Urothelium cell line (cell line): ENCODE measurements at places on chromosomes 12 and 14.

DNA sequence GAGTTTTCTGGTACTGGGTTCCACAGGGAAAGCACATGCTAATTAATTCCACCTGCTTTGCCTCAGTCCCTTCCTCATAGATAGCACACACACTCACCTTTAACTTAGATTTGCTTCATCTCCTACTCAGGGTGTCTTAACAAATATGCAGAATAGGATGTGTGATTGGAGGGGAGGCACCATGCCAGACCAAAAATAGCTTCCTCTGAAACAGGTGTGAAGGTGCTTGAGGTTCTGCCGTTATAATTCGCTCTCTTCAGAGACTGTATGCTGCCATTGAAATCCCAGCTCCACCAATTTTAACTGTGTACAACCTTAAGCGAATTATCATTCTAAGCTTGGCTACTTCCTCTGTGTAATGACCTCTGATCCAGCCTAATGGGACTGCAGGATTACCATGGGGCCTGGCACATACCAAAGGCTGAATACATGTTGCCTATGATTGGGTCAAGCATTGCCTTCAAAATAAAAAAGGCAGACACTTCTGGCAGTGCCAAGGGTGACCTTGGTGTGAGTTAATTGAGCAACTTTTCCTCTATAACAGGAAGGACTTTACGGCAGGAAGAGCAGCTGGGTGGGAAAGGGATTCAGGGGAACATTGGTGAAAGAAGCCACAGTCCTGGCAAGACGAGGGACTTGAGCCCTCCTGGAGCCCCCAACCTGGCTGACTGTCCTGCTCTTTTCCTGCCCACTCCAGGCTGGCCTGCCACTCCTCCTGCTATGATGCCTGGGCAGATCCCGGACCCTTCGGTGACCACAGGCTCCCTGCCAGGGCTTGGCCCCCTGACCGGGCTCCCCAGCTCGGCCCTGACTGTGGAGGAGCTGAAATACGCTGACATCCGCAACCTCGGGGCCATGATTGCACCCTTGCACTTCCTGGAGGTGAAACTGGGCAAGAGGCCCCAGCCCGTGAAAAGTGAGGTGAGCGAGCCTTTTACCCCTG lies 9.7 kb downstream of the JDP2 start:
- no peak for DNase-seq

- DNase-seq: peak; percentile 71
Observed at GRCh38 chr12:113912760-113913329, 53.3 kb downstream of the RBM19 start.

DNA sequence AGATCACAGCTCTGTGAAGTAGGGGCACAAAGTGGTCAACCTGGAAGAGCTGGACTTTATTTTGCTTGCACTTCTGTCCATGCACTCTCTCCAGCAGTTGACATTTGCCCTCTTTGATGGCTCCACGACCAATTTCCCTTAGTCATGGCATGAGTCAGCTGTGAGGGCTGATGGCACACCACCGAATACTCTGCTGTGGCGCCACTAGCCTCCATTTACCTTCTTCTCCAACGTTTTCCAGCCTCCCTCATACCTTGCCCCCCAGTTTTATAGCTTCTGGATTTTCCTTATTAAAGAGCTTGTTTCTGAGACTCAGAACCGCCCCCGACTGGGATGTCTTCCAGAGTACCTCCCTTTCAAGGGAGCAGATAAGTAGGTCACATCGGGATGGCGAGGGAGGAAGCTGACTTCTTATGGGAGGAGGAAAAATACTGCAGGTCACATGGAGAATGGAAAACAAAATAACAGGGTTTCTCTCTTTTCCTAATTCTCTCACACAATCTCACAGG lies 17.6 kb downstream of the NINJ2 start:
- DNase-seq: no peak

GRCh38 chr12:570435-570920 lies 92.8 kb downstream of the NINJ2 start:
- DNase-seq: peak; percentile 98

DNA sequence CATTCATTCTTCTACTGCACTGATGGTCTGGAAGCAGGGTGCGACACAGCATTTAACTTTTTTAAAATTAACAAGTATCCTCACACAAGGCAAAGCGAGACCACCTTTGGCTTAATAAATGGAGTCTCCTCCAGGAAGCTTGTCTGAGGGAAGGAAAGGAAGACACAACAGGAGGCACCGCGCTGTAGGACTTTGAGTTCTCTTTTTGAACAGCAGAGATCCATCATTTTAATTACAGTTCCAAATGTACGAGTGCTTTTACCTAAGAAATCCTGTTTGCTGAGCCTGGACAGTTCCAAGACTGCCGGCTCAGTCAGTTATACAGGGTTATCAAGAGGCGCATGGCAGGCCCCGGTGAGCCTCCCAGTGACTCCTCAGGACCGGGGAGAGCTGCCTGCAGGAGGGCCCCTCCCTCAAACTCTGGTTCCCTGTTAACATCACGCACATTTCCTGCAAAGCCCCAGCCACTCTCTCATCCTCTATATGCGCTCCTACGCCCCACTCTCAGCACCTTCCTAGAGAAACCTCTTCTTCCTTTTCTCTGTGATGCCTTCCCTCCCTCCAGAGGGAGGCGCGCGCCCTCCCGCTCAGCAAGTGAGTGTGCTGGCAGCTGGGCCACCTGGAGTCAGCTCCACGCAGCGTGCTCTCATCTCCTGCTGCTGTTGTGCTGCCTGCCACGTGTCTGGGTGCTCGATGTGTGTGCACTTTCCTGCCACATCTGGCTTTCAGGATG lies 46.1 kb downstream of the STX2 start:
- no peak for DNase-seq

GRCh38 chr12:98425859-98426258 lies 89.5 kb upstream of the TMPO start:
- no peak for DNase-seq

DNA sequence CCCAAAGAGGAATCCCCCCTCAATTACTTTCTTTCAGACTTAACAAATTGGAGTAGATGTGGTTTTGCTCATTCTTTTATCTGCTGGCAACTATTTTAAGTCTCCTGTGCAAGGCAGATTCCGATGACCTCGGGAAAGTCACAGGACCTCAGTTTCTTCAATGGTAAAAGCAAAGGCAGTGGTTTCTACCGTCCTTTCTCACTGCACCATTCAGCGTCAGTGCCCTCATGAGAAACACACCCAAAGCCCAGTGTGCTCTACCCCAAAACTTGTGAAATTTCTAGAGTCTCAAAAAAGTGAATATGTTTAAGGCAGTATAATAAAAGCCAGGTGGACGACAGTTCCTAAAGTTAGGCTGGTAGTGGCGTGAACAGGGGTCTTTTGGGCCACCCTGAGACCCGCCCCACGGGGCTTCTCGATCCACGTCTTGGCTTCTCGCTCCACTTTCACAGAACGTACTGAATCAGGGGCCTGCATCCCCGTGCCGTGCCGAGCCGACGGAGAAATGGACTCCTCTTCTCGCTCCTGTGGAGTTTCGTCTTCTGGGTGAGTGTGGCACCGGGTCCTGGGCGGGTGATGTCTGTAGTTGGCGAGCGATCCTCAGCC lies 1.3 kb upstream of the ARHGAP5 start:
- peak; percentile 55 for DNase-seq

DNA sequence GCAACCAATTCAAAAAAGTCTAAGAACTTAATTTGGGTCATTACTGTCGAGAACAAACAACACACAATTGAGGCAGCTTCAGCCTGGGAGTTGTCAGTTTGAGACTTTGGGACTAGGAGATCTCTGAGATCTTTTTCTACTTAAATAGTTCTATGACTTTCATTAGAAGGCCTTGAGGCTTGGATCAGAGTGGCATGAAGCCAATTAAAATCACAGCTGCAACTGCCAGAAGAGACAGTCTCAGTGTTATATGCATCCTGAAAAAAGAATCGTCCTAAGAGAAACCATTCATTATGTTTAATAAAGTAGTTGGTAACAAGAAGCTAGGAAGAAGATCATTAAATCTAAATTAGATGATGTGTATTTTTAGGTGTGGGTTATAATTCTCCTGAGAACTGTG lies 170.8 kb upstream of the RASSF8 start:
- no peak for DNase-seq

- no peak for DNase-seq
Observed at GRCh38 chr12:104667139-104667538, 210.4 kb downstream of the CHST11 start.

DNA sequence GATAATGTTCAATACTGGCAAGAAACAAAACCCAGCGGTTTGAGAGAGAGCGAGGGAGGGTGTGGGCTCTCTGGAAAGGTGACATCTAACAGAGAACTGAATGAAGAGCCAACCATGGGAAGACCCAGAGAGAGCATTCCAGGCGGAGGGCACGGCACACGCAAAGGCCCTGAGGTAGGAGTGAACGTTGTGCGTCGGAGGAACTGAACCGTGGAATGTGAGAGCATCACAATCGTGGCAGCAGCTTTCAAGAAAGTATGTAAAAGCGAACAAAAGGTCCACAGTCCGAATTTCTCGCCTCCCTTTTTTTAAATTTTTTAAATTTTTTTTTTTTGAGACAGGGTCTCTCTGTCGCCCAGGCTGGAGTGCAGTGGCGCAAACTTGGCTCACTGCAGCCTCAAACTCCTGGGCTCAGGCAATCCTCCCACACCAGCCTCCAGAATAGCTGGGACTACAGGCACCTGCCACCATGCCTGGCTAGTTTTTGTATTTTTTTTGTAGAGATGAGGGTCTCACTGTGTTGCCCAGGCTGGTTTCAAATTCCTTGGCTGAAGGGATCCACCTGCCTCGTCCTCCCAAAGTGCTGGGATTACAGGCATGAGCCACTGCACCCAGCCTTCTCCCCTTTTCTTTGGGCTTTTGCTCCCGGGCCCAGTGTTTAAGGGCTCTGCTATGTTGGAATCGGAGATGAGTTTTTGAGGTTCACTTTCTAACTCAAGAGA lies 15.3 kb upstream of the SCARB1 start:
- no peak for DNase-seq

DNA sequence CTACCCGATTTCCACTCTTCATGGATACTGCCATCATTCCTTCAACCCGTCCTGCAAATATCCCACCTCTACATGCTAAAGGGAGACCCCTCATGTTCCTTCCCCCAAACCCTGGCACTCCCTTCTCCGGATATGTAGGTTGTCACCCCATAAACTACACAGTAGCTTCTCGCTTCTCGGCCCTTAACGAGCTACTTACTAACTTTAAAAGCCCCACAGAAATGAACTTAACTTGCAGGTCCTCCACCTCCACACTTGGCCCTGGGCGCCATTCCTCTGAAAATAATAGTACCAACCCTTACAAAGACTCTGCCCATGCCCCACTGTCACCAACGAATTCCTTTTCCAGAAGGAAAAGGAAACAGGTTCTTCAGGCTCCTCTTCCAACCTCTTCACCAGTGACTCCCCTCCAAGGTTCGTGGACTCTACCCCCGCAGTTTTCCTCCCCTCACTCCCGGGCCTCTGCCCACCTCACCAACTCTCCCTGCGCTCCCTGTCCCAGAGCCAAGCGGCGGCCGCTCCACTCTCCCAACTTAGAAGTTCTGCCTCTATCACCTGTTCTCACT lies 1.2 kb downstream of the SPPL3 start:
- no peak for DNase-seq

- DNase-seq: peak; percentile 67
Observed at GRCh38 chr12:62793256-62794217, 141.4 kb downstream of the PPM1H start.

DNA sequence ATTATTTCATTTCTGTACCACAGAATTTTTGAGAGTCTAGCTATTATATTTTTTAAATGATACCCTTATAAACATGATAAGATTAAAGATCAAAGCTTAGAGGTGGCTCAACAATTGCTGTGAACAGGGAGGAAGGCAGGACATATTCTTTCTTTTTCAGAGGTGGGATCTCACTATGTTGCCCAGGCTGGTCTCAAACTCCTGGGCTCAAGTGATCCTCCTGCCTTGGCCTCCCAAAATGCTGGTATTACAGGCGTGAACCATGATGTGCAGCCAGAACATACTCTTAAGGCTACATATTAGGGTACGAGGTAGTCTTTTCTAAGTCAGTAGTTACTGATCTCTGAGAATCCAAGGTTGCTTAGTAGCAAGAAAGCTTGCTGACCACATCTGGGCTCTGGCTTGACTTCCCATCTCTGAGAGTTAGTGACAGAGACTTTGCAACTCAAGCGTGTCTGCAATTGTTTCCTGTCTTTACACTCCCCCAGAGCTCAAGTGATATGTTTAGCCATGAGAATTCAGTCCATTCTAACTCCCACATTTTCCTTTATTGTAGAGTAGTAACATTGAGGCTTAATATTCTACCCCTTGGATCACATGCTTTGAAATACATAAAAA lies 8.6 kb downstream of the RAB5B start:
- no peak for DNase-seq

GRCh38 chr12:70520847-70521246 lies 116.4 kb downstream of the PTPRB start:
- no peak for DNase-seq

GRCh38 chr14:73458183-73458976 lies at the start of gene NUMB:
Gene NUMB, minus strand, starts transcription at chr14:73458546. Its CDS starts 102,795 bp downstream, at chr14:73355751.
- DNase-seq: peak; percentile 100

DNA sequence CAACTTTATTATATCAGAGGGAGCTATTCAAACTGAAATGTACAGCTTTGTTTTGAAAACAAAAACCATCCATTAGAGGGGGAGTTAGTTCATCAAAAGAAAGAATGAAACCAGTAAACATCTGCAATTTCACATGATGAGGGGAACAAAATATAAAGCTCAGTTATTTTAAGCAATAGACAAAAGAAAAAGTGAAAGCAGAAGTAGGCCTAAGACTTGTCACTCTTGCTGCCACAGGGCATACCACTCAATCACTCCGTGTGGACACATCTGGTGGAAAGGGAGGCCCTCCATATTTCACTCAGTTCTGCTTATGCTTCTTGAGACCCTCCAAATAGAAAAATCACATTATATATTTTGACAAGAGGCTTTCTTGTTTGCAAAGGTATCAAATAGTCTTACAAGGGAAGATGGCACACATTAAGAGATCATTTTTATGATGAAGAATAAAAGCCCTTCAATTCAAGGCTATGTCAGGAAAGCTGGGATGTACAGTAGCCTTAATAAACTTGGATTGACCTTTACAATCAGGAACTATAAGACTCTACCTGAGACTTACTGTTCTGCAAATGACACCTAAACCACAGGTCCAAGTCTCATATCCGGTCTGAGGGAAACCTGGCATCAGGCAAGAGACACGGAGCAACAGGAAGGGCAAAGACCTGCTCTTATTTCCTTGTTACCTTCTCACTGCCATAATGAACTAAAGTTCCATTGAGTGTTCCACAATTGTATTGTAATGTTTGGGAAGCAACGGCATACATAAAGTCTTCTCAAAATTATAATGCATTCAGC lies 222.5 kb upstream of the GRIP1 start:
- DNase-seq: no peak
